Colonic mucosa (tissue), 4 donors: ENCODE measurements at places on chromosomes 1 and 21.

DNA sequence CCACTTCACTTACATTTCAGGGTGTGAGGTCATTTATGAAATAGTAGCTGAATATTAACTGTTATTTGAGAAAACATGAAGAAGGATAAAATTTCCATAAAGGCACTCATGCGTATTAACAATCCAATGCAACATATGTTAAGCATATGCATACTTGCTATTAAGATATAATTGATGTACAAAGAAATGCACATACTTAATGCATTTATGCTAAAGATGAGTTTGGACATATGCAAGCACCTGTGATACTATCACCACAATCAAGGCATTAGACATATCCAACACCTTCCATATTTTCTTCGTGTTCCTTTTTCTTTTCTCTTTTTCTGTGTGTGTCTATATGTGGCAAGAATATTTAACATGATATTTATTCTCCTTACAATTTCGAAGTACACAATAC is 464.8 kb upstream of the BRINP3 start:
- no peak for DNase-seq

DNA sequence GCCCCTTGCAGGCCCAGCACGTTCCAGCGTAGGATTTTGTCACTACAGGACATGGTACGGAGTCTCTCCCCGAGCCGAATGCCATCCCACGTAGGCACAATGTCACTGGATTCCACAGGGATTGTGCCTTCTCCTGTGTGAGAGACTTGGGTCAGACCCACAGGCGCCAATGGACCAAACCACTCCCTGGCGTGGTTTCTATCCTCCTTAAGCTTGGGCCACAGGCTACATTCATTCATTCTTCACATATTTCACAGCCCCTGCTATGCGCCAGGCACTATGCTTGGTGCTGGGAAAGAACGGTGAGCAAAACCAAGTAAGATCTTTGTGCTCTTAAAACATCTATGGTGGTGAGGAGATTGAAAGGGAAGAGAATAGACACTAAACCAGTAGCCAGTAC is 18.7 kb downstream of the CHRNB2 start:
- no peak for DNase-seq

DNA sequence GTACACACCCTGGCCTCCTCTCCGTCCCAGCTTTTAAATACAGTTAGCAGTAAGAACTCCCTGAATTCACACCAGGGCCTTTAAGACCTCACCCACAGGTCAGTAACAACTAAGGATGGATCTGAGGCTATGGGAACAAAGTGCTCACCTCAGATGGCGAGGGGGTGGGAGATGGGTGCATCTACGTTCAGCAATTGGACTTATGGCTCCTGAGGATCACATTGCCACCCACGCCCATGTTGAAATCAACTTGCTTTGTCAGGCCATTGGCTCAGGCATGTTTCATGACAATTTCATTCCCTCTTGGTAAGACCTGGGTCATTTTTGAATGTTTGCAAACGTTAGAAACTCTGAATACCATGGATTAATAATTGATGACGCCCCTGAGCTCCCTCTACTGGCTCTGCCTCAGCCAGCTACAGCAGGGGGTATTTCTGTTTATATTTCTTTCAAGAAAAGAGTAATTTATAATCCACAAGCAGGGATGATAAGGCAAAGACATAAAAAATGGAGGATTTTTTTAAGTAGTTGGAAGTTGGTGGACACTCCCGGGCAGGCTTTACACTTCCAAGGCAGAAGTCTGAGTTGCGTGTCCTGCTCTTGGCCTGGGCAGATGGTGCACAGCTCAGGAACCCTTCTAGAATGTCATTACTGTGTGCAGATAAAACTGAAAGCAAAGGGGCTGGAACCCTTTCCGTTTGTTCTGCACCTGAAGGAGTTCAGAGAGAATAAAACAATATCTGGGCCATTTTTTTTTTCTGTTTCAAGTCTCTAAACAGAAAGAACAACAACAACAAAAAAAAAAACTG is 13.7 kb upstream of the LBR start:
- peak; percentile 87 for DNase-seq

DNA sequence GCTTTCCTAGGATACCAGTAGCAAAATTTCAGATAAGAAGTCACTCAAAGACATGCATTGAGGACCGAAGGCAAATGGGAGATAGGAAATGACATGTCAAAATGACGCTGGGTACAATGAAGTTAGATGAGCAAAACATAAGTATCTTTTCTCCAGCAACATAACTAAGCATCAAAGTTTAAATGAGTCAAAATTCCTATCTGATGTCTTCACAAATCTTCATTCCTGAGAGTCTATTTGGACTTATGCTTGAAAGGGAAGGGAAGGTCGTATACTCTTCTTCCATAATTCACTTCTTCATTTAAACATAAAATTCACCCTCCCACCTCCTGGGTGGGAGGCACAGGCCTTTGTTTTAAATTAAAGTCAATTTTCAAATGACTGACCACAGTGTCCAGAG is 4.1 kb upstream of the TMEM81 start:
- DNase-seq = no peak

- no peak for DNase-seq
Observed at GRCh38 chr1:23824711-23825075, 536 bp downstream of the HMGCL start.

DNA sequence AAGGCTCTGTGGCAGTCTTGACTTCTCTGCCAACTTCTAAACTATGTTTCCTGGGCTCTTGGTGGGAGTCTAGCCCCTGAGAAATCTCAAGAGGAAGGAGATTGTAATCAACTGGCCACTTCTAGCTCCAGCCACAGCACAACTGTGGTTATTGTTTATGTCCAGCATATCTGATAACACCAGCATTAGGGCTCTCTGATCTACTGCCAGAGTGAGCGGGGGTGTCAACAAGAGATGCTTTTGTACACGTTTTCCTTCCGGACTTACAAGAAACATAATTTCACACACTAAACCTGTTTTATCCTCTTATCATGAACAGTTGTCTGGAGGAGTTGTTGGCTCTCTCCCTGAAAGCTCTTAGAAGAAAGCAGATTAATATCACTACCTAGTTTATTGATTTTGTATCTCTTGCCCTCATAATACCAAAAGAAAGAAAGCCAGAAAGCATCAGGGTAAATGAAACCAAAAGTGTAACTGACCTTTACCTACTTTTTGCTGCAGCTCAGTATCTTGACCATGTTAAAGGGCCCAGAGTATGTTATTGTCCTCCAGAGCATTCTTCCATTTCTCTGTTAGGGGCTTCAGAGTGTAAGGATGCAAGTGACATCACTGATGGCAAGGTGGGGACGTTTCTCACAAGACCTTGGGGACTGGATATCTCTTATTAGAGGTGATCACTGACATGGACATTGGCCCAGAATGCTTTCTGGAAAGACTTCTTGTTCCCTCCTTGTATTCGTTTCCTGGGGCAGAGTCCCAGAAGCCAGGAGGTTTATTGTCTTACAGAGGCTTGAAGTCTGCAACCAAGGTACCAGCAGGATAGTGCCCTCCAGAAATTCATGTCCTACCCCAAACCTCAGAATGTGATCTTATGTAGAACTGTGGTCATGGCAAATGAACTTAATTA is 9.6 kb upstream of the SH2D1B start:
- DNase-seq = peak; percentile 27

DNA sequence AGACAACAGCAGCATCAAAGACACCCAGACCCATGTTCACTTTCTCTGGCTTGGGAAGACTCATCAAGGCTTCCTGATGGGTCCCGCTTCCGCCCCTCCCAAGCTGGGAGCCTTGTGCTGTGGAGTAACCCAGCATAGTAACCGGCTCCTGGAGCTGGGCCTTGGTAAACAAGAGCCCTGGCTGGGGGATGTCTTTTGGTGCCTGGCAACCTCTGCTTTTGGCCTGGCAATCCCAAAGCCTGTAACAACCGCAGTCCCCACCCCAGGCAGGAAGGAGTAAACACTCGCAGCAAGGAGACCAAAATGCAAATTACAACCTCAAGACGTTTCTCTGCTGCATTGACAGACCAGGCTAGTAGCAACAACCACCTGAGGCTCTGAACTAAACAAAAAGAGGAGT is 16.9 kb upstream of the THRAP3 start:
- DNase-seq = no peak

DNA sequence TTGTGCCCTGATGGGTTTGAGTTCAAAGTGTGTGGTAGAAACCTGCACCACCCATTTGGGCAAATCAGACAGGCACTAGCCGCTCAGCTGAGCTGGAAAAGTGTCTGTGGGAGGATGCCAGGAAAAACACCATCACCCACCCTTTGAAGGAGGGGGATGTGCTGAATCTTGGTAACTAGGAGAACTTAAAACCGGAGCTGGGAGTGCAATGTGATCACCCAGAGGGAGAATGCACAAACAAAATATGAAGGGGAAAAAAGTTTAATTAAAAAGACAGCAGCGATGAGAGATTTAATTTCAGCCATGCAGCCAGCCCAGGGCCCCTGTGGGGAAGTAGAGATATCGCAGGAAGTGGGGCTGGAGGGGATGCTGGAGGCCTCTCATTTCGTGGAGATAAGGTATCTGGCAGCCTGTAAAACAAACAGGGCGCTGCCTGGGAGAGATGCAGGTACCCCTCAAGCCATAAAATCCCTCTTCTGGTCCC is 86.8 kb upstream of the BCAR3 start:
- DNase-seq = no peak

GRCh38 chr1:210376836-210377372 is 48.2 kb downstream of the HHAT start:
- DNase-seq = no peak

DNA sequence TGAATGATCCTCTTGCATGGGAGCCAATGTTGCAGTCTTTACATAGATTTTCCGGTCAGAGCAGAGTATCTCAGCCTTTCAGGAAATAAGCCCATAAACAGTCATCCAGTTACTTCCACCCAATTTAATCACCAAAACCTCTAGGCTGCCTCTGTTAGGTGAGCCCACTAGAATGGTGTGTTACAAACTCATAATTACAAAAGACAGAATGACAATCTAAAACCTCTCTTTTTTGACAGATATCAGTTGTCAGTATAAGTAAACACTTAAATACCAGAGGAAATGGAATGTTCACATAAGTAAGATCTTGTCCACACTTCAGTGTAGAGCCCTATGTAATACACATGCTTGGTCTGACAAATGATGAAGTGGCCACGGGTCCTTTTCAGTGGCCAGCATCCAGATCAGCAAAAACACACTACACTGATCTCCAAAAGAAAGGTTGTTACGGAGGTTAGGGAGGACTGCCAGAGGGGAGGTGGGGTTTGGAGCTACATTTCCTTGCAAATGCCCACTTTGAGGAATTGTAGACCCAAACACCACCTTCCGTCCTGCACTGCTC is 71.3 kb upstream of the FBXO28 start:
- no peak for DNase-seq

DNA sequence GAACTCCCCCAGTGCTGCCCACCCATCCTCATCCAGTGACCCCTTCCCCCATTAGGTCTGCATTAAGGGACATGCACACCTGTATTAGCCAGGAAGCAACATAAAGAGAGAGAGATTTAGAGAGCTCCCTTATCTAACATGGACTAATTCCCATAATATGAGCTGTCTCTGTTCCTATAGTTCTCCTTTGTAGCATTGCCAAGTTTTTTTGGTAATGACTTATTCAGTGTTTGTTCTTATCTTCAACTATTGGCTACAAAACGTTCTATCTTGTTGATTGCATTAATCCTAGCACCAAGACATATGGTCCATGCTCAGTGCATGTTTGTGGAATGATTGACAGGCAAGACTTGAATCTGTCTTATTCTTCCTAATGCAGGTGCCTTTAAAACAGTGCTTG is 264.0 kb downstream of the ADGRL2 start:
- no peak for DNase-seq

DNA sequence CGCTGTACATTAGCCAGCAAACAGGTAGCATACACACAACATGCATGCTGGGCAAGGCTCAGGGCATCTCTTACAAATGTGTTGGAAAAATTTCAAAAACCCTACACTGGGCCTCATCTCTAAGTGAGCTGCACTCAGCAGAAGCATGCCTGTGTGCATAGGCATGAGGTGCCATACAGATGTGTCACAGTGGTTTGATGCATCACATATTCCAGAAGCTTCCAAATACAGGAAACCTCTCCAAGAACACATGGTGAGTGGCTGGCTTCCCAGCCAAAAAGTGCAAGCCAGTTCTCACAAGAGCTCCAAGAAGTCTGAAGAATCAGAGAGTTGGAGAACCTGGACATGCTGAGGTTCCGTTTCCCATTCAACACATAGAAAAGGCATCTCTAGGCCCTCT is 58.3 kb downstream of the CD46 start:
- no peak for DNase-seq

GRCh38 chr1:154730259-154730658 is 122.3 kb upstream of the ADAR start:
- no peak for DNase-seq

GRCh38 chr1:34794001-34794789 is 1.4 kb downstream of the GJA4 start:
- DNase-seq = no peak

DNA sequence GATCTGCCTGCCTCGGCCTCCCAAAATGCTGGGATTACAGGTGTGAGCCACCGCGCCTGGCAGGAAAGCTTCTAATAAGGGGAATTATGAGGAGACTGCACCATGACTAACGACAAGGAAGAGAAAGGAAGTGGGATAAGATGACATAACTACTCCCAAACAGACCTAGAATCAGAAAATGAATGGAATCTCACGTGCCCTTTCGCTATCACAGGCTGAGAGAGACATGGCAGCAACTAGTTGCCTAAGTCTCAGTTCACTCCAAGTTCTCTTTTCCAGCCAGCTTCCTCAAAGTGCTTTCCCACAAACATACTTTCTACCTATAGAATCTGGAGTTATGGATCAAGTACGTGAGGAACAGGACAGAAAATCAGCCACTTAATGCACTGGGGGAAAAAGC is 2.0 kb downstream of the PI4KB start:
- DNase-seq = no peak

DNA sequence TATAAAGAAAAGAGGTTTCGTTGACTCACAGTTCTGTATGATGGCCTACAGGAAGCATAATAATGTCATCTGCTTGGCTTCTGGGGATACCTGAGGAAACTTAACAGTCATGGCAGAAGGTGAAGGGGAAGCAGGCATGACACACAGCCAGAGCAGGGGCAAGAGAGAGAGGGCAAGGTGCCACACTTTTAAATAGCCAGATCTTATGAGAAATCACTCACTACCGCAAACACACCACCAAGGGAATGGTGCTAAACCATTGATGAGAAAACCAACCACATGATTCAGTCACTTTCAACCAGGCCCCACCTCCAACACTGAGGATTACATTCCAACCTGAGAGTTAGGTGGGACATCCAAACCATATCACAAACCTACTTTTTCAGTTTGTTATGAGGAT is 245.9 kb upstream of the SGIP1 start:
- DNase-seq = no peak

GRCh38 chr1:59279645-59280044 is 17.2 kb upstream of the FGGY start:
- DNase-seq = no peak

- DNase-seq = no peak
Observed at GRCh38 chr1:235013512-235013911, 115.1 kb downstream of the TOMM20 start.
